ENCODE measurements at places on chromosomes 2 and 18.

DNA sequence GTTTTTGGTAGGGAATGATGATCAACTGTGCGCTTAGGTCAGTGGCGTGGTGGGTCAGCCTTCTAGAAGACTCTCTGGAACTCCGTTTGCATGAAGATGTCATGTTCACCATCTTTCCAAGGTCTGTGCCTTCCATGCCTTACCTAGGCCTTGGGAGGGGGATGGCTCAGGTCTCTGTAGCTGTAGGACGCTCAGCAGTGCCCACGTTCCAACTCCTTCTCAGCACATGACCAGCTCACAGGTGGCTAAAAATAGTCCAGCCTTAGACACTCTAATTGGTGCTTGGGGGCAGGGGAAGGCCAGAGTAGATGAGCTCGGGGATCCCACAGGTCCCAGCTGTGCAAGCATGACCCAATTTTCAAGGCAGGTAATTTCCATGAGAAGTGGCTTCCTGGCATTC is 42.3 kb upstream of the TEX51 start:
- DNase-seq, result no peak

DNA sequence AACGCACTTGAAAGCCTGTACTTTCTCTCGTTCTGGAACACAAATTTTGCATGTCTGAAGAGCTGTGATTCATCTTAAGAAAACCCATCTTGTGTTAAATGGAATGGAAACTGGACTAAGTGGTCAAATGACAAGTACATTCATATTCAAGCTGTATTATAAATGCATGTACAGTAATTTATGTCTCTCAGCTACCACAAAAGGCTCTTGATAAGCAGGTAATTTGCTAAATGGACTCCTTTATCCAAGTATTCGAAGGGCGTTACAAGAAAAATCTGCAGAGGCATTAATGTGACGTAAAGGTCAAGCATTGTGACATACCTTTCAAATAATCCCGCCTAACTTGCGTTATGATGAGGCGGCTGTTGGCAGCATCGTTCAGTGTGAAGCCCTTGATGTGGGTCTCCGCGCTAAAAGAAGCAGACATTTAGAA is 66.6 kb downstream of the ABCG8 start:
- DNase-seq, result peak; percentile 81

- DNase-seq, result no peak
These were observed 56.3 kb downstream of the GREB1L start for GRCh38 chr18:21298351-21298750.

DNA sequence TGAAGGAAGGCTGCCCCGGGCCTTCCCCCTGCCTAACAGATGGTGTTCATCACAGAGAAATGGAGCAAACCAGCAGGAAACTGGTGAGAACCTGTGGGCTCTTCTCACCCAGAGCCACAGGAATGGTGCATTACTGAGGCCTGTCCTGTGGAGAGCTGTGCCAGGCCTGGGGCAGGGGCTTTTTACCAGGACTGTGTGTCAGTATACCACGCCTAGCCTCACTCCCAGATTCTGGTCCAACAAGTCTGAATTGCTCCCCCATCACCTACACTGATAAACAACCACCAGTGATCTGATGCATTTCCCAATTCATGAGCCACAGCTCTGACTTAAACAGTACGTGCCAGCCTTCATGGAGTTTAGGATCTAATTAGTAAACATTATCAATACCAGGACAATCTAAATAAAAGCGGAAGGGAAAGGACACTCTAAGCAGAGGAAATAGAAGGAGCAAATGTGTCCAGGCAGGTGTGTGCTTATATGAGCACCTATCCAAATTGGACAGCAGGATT is 8.9 kb upstream of the DGUOK start:
- DNase-seq, result no peak

DNA sequence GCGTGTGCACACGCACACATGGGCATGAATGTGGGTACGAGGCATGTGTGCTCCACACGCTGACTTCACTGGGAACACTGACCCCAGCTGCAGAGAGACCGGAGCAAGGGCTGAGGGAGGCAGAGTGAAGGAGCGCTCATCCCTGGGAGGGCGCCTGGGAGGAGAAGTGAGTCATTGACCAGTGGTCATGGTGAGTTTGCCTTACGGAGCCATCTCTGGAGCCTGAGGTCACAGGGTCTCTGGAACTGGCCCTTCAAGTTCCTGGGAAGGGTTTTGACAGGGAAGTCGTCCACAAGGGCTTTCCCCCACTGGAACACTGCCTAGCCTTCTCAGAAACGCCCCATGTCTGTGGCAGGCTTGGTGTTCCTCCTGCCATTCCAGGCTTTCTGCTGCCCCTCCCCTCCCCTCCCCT is 14.3 kb upstream of the TMEM185B start:
- DNase-seq, result peak; percentile 58

GRCh38 chr2:227472265-227473121 is 537 bp downstream of the AGFG1 start:
- peak; percentile 67 for DNase-seq
